ENCODE measurements at places on chromosomes 4 and X.
A peak's percentile ranks its signal among the peaks of the same experiment; 100 is the strongest.

DNA sequence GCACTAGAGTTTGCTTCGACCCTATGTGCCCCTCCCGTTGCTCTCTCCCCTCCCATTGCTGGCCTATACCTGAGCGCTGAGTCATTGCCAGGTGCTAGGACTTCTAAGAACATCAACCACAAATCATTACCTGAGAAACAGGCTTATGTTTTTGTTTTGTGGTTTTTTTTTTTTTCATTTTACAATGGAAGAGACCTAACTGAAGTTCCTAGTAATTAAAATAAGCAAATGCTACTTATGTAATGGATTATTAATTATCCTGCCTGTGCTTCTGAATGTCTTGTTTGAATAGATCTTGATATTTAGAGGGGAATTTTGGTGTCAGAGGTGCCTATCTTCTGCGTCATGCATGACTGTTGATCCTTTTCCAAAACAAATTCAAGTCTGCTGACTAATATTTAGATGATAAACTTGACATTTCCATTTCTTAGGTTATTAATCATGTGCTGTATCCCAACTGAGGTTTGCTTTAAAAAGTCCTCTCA lies 275.4 kb upstream of the CPEB2 start:
- peak; percentile 22 for DNase-seq

DNA sequence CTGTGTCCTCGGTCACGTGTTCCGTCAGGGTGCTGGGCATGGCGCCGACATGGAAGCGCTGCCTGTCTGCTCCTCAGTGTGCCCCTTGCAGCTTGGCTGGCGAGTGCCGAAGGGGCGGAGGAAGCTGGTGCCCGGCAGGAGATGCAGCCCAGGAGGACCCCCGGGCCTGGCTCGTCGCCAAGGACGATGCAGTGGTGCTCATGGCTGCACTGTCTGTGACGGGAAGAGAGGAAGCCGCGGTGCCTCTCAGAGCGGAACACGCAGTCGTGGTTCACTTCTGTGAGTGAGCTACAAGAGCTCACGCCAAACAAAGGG lies 38.1 kb downstream of the FGFRL1 start:
- DNase-seq: no peak

DNA sequence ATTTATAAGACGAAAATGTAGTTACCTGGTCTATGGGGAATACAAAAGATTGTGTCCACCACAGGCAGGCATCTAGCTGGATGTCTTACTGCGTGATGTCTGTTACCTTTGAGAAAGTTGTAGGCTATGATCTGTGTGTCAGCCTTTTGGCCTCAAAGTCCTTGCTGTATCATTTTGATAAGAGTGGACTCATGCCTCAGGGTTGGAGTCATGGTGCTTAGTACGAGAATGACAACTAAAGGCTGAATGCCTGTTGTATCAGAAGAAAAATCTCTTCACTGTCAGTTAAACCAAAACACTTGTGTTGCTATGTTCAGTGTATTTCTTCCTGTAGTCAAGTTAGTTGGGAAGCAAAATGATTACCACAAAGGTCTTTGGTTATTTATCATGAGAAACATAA lies 226.2 kb downstream of the ARHGAP10 start:
- DNase-seq: no peak

- no peak for DNase-seq
These were observed 29.0 kb downstream of the RTL5 start for GRCh38 chrX:72102760-72103159.

- DNase-seq: no peak
These were observed 509.1 kb upstream of the FAT1 start for GRCh38 chr4:187232796-187233195.

- DNase-seq: no peak
These were observed 951.5 kb upstream of the SLIT2 start for GRCh38 chr4:19300213-19300612.
